Fibroblast of gingiva (primary cell): ENCODE measurements at places on chromosomes 5 and 9.

DNA sequence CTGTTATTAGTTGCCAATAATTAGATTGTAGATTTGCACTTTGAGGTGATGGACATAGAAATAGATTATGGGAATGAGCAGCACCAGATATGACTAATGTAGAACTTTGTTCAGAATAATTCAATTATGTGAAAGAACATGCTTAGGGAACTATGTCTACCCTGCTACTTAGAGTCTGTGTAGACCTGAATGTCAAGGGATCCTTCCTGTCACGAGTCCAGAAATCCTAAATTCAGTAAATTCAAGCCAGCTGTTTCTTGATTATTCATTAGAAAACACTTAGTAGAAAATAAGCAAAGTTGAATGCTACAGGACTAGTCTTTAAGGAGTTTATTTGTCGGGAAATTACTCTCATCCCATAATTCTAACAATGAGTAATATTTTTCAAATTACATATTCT is 887.3 kb upstream of the SEMA6A start:
- DNase-seq: no peak

- DNase-seq: no peak
Observed at GRCh38 chr5:66207800-66208561, 63.9 kb downstream of the SREK1 start.

- DNase-seq: peak; percentile 81
Observed at GRCh38 chr5:35136386-35136785, 88.6 kb upstream of the AGXT2 start.

GRCh38 chr5:171137768-171138525 is 171.1 kb upstream of the TLX3 start:
- peak; percentile 48 for DNase-seq

DNA sequence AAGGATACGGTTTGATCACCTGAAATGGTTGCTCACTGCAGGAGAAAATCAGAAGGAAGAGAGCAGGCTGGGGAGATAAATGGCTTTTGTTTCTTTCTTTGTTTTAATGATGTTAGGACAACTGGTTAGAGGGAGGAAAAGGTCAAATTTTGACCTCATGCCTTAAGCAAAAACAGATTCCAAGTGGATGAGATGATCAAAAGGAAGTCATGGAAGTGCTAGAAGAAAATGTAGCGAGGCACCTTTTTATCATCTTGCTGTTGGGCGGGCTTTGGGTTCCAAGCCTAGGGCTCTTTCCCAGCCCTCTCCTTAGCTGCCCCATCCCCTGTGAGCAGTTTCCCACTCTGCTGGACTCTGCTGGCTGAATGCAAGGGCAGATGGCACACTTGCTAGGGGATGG is 127.9 kb downstream of the ADAMTS2 start:
- peak; percentile 19 for DNase-seq

DNA sequence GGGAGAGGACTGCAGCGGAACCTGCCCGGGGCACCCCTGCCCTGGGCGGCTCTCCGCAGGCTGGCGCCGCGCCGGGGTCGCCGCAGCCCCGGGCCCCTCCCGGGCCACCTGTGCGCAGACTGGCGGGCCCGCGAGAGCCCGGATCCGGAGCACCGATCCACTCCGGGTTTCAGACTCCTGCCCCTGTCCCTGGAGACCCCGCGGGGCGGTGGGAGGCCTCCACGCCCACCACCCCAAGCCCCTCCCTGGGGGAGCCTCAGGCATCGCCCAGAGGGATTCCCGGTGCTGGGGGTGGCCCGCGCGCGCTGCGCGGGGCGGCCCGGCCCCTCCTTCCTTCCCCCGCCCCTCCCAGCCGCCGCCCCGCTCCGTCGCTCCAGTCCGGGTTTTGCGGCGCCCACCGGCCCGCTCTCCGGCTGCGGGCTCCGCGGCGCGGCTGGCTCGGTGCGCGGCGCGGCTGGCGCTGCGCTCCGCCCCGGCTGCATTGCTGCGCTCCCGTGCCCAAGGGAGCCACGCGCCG is at the start of gene UNC5A:
Gene UNC5A (plus strand): TSS at position 479 of the 517 bp plus-strand sequence. CDS start 192 bp downstream, outside the sequence.
- no peak for DNase-seq

GRCh38 chr9:89929673-89930480 is 325.1 kb downstream of the GADD45G start:
- DNase-seq: no peak

DNA sequence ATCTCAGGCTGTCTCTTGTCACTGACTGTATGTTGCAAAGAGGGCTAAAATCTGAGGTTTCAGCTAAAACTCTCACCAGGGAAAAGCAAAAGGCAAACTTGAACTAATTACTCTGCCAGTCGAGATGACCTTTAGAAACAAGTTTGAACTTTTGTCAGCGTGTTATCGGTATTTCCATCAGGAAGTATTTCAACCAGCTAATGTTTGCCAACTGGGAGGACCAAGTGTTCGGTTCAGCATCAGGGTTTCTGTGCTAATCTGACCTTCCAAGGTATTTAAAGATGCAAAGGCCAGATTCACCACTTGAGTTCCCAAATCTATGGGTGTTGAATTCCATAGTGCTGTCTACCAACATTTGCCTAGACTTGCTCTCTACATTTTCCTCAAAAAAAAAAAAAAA is 230.5 kb downstream of the SLIT3 start:
- DNase-seq: no peak

DNA sequence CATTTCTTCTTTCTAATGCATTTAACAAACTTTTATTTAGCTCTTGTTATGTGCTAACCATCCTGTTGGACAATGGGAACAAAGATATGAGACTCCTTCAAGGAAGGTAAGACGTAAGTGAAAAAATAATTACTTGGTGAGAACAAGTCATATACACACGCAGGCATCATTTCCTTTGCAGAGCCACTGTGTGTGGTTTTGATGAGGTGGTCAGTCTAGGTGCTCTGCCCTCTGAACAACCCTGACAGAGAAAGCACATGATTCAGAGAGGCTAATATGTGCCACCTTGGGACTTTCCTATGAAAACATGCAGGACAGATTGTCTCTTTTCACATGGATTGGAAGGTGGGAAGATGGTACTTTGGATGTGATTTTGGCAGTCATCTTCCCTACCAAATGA is 1162.5 kb upstream of the DMAC1 start:
- no peak for DNase-seq

- no peak for DNase-seq
Observed at GRCh38 chr9:70192707-70193106, 66.1 kb upstream of the SMC5 start.

DNA sequence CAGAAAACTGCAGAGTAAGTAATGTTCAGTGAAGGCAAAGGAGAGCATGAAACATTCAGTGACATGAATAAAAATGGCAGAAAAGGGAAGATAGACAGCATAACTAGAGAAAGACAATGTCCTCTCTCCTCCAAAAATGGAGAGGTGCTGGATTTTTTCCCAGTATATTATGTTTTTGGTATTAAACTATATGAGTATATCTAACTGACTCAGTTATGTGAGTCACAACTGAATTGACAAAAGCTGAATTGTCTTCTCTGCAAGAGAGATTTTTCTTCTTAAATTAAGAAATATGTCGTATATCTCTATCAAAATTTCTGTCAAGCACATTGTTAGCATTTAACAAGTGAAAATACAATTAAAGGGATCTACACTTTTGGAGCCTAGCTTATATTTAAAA is 375.1 kb downstream of the CHSY3 start:
- no peak for DNase-seq

- no peak for DNase-seq
Observed at GRCh38 chr5:39132128-39132447, 57.9 kb upstream of the RICTOR start.

DNA sequence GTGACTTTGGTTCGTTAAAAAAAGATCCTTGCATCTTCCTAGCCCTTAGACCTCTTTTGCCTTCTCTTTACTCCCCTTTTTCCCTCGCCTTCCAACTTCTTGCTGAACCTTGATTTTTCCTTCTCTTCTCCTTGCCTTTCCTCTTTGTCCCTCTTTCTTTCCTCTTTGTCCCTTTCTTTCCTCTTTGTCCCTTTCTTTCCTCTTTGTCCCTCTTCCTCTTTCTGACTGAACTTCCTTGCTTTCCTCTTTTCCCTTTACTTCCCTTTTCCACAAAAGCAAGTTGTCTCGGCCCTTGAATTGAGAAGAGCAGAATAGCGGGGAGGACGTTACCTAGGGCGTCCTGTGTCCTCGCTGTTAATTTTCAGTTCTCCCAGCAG is 1.4 kb upstream of the MLLT3 start:
- no peak for DNase-seq

DNA sequence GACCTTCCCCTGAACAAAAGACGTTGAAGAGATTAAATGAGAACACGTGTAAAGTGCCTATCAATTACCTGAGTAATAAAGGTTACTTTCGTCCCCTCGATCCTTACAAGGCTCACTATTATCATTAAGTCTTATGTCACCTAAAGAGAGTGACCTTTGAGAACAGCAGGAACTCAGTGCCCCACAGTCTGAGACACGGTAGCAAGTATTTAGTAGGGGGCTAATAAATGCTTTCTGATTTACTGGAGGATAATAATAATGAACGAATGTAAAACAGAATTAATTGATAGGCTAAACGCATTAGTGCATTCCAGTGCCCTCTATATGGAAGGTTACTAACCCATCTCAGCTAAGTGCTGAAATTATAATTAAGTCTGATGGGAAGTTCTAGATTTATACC is 199.9 kb downstream of the FBXL17 start:
- DNase-seq: no peak

DNA sequence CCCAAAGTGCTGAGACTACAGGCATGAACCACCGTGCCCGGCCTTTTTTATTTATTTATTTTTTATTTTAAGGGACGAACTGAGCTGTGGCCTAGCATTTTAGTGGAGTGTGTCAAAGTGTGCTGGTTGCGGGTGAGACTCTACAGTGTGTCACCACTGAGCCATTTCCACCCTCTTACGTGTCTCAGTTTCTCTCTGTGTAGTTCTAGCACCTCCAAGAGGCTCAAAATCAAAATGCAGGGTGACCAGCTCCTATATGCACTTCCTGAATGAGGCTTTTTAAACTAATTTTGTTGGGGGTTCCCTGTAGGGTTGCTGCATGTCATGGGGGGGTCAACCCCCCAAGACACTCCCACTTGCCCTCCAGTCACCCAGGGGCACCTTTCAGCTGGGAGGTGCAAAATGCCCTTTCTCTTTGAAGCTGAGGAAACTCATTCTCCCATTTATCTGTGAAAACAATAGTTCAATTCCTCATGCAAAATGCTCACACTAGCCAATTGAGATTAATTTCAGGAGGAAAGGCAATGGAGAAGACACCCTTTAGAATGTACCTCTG is 69.3 kb downstream of the COL15A1 start:
- no peak for DNase-seq

DNA sequence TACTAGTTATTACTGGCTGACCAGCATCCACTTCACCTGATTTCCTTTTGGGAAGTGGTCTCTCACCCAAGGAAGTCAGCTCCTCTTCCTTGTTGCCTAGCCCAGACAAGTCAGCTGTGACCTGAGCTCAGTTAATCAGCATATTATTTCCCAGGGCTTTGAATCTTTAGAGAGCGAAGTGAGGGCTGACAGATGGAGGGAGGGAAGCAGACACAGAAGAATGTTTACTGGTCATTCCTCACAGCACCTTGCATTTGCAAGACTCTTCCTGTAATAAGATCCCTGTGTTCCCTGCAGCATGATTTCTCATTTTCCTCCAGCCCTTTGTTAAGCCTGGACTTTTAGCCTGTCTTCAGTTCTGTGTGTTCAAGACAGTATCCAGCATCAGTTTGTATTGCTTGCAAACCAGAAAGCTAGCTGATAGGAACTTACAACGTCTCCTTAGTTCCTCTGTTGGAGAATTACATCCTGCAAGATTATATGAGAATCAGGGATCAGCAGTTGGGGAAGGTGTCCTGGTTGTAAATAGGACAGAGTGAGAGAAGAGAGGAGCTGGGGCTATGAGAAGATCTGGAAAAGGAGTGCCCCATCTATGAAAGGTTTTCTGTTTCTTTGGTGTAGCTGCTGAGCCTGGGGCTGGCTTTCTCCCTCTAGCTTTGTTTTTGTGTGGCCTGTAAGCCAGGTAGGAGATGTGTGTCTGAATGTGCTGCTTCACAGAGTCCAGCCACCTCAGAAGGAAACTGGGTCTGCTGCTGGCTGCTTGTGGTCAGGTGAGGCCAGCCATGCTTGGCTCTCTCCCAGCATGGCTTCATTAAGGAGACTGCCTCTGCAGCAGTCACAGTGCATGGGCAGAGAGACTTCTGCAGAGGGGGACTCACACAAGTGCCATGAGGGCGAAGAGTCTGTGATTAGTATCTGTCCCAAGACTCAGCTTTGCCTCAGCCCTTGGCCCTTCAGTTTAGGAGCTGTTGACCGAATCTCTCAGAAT is 50.3 kb downstream of the MAN2A1 start:
- no peak for DNase-seq

DNA sequence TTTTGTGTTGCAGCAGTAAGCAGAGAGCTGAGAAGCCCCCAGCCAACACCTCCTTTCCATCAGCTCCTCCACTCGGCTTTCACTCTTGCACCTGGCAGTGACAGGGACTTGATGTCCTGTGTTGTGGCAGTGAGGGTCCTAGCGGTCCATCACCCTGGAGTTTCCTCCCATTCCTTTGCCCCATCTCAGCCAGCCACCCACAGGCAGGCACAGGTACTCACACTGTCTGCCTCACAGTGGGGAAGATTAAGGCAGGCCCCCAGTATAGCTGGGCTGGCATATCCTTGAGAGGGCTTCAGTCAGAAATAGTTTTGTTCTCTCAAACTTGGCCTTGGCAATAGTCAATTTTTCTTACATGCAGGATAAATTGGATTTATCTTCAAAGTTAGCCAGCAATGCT is 362.7 kb downstream of the GADD45G start:
- no peak for DNase-seq

GRCh38 chr5:84825606-84826005 is 440.9 kb upstream of the EDIL3 start:
- no peak for DNase-seq

- peak; percentile 83 for DNase-seq
Observed at GRCh38 chr5:110105692-110106091, 416.0 kb downstream of the MAN2A1 start.

- peak; percentile 62 for DNase-seq
Observed at GRCh38 chr9:14119694-14120514, 194.0 kb downstream of the NFIB start.

- no peak for DNase-seq
Observed at GRCh38 chr5:171436804-171437285, 17.4 kb downstream of the FGF18 start.

DNA sequence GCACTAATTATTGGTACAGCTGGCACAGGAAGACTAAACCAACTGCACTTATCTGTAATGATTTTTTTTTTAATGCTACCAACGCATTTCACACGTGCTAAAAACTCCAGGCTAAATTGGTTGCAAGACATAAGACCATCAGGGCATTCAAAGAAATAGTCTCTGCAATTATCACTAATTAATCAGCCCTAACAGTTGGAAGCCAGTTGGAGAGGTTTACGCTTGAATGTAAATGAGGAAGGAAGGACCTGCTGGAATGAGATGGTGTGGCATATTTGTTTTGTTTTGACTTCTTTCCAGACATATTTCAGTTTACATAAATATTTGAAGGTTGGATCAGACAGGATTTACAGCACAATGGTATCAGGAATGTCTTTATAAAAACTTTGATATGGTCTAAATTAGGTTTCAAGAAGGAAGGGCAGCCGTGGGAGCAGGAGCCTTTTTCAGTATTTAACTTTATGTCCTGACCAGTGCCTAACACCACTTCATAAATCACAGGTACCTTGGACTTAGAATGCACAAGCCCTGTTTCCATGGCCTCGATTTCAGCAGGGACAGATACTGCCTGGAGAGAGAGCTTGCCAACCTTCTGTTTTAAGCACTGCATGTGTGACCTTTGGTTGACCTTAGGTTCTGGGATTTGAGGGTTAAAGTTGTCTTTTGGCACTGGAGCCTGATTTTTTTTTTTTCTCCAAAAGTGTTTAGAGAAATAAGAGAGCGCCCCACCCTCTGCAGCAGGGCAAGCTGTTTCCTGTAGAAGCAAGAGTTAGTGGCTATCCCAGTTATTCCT is 199.8 kb upstream of the MAP3K1 start:
- peak; percentile 23 for DNase-seq

- DNase-seq: no peak
Observed at GRCh38 chr9:123399803-123400378, 43.9 kb downstream of the CRB2 start.
